ENCODE measurements at places on chromosomes 13 and 19.

GRCh38 chr19:44850641-44851109 is 4.6 kb downstream of the NECTIN2 start:
- no peak for DNase-seq

DNA sequence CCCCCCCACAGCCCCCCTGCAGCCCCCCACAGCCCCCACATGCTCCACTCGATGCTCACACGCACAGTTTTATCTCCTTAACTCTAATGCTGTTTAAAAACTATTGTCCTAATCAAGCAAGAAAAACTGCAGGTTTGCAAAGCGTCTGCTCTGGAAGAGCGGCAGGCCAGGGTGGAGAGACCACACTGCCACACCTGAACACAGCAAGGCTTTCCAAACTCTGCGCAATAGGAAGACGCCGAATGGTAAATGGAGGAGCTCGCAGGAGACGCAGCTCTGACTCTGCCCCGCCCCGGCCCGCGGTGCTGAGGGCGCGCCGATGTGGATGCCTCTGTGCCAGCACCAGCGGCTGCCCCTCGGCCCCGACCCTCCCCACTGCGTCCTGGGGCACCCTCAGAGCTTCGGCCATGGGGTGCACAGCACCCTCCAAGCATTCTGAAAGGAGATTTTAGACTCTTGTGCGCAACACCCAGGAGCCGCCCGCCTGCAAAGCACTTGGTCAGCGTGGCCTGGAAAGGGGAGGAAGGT is 32.4 kb downstream of the RASA3 start:
- no peak for DNase-seq

DNA sequence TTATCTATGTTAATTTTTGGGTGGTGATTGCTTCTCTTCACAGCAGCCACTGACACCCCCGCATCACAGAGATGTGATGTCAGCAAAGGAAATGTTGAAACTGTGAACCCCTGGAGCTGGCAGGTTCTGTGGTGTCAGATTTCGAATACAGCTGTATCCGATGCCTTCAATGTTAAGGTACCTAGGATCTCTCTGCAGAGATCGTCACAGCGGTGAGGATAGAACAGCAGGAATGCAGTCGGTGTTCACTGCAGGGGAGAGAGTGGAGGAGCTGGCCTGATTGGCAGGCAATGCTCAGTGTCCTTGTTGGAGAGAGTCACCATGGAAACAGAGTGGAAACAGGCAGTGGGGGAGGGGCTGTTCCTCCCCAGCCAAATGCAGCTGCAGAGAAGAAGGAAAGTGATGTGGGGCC is 79.5 kb upstream of the ZNF835 start:
- DNase-seq, result no peak

GRCh38 chr13:48831248-48831647 is 144.5 kb upstream of the FNDC3A start:
- no peak for DNase-seq

- no peak for DNase-seq
Measured at GRCh38 chr13:89687066-89687465, 1660.4 kb upstream of the MIR17HG start.

- DNase-seq, result no peak
Measured at GRCh38 chr19:49315111-49315510, 9.9 kb downstream of the SLC6A16 start.

DNA sequence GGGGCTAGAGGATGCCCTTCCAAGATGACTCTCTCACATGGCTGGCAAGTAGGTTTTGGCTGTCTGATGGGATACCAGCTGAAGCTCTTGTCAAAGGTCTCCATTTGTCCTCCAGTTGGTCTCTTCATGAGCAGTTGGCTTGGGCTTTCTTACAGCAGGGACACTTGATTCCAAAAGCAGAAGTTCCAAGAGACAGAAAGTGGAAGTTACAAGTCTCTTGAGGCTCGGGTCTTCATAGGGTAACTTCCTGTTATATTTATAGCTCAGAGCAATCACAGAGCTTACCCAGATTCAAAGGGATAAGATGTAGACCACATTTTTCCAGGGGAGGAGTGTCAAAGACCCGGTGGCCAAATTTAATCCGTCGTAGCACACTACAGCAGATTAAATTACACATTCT is 440.0 kb downstream of the RFC3 start:
- DNase-seq, result no peak

All from stimulated activated CD4-positive, alpha-beta T cell treated with anti-CD3 and anti-CD28 coated beads, Interleukin-1b, Interleukin-23, amount 100 ng/mL, for 1 hour (primary cell).